ENCODE measurements at places on chromosomes 2 and 18.

GRCh38 chr2:47876912-47877311 lies 29.4 kb downstream of the FBXO11 start:
- DNase-seq: no peak

GRCh38 chr2:55768991-55769390 lies 75.3 kb upstream of the PNPT1 start:
- no peak for DNase-seq

- no peak for DNase-seq
Measured at GRCh38 chr2:181124497-181124896, 144.1 kb downstream of the UBE2E3 start.

- DNase-seq: no peak
Measured at GRCh38 chr2:232458051-232458660, 2.2 kb downstream of the ALPI start.

DNA sequence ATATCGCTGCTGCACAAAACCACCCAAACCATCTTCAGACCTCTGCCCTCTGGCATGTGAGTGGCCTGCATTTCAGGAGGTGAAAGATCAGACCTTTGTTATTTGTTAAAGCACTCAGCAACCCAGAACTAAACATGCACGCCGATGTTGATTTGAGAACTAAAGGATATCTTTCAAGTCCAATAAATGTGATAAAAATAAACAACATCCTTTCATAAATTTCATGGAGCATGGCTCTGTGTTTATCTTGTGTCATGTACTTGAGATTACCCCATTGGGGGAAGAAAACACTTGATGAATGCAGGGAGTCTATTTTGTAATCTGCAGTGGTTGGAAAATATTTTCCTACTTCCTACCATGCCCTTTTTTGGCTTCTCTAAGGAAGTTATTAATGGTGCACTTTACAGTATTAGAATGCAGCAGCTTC lies 70.8 kb upstream of the GATA6 start:
- no peak for DNase-seq

GRCh38 chr18:61714421-61714820 lies 178.4 kb downstream of the RNF152 start:
- no peak for DNase-seq

DNA sequence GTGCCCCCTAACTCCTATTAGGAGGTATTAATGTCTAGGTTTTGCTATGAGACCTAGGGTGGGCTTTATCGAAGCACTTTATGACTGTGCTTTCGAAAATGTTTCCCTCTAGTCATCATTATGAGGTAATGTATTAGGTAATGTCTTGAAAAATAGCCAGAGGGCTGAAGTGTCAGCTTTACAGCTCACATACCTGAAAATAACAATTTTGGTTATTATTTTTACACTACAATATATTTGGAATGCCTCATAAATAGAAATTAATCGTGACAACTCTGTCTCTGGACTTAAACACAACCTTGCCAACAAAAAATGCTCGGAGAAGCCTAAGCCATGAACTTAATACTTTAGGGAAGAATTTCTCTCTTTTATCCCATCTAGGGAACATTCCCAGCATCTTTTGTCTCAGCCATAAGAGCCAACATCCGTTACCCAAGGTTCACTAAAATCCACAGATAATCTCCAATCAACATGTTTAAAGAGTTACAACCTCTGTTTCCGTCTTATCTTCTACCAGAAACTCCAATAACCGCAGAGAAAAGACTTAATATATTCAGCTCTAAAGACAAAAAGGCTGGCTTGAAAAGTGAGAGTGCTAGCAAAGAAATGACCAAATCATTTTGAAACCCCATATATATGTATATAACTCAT lies 130.9 kb upstream of the RND3 start:
- DNase-seq: no peak

GRCh38 chr2:214737188-214737587 lies 72.3 kb downstream of the BARD1 start:
- DNase-seq: no peak

GRCh38 chr2:218422403-218423086 lies 3.6 kb downstream of the VIL1 start:
- DNase-seq: no peak

GRCh38 chr2:177783835-177784744 lies 288.5 kb downstream of the PDE11A start:
- peak; percentile 14 for DNase-seq

Measured in naive thymus-derived CD4-positive, alpha-beta T cell (primary cell).